ACHN (cell line): ENCODE measurements at places on chromosomes 11 and 22.

DNA sequence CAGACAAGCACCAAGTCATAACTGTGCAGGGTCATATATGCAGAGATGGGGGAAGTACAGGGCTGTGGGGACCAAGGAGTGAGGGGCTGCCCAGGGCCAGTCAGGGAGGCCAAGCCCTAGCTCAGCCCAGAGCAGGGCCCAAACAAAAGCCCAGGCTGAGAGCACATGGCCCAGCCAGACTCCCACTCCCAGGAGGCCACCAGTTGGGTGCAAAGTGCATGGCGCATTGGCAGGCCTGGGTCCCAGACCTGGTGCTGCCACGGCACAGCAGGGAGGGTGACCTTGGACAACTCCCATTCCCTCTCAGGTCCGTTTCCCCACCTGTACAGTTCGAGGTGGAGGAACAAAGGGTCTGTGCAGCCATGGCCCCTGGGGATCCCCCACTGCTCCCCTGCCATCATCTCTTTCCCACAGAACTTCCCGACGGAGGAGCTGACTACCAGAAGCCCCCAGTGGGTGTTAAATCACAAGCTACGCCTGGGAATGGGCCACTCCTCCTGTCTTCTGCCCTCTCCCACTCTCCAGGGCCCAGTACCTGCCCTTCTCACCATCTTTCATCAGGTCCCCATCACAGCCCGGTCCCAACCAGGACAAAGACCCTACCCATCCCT, 608 bp downstream of the NIPSNAP1 start:
- no peak for DNase-seq

DNA sequence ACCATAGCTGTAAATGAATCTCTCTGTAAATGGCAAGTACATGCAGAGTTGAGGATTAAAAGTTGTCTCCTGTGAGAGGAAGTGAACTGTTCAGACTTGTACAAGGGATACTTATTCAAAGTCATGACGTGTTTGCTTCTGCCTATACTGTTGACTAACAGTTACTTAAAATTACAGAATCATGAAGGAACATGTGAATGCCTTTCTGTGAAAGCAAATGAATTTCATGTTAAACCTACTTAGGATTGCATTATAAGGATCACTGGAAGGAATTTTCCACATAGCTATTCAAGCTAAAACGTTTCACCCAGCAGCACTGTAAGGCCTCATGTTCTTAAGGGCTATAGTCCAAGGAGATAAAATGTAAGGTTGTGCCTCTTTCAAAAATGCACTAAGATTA, 93.4 kb upstream of the BIRC3 start:
- no peak for DNase-seq

DNA sequence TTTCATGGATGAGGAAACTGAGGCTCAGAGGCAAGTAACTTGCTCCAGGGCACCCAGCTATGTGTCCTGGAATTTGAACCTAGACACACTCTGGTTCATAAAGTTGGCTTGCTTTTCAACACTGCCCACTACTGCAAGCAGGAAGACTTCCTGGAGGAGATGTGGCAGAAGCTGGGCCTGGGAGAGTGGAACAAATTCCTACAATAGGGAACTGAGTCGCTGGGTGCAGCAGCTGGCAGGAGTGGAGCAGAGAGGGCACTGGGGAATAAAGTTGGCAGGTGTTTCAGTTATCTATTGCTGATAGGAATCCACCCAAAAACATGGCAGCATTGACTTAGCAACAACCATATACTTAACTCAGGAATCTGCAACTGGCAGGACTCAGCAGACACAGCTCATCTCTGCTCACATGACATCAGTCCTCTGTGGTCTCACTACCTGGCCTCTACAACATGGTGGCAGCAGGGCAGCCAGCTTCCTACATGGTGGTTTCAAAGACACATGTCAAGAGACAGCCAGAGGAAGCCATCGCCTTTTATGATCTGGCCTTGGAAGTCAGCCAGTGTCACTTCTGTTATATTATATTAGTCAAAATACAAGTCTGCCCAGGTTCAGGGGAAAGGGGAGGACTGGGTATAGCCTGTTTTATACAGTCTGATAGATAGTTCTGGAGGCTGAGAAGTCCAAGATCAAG, 10.6 kb upstream of the CARD10 start:
- no peak for DNase-seq

GRCh38 chr11:103792981-103793468, 243.4 kb upstream of the DDI1 start:
- no peak for DNase-seq

DNA sequence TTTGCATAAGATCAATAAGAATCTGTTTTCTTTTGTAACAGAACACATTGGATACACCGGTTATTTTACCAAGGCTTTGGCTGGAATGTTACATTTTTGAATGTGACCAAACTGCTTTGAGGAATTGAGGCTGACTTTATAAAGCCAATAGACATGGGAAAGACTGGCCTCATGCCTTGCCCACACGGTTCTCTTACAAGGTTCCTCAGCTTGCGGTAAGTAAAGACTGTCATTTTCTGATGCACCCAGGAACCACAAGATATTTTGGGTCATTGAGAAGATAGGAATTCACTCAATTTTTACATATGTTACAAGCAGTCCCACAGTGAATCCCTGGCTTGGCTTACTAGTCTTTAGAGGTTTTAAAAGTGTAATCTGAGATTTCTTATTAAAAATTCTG, 23.9 kb downstream of the OR10A6 start:
- DNase-seq: no peak

DNA sequence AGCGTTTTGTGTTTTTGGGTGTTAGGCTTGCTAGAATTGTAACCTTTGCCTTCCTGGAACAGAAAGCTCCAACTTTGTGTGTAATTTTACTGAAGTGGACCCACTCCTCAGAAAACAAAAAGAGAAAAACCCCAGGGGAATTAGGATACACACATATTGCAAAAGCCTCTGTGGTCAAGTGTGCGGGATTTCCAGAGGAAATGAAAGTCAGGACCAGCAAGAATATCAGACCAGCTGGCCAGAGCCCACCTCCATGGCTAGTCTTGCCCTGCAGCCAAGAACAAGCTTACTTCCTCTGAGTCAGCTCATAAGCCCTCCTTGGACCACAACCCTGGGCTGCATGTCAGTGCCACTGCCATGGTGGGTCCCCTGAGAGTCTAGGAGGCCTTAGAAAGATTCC, 37.0 kb upstream of the FTH1 start:
- no peak for DNase-seq

DNA sequence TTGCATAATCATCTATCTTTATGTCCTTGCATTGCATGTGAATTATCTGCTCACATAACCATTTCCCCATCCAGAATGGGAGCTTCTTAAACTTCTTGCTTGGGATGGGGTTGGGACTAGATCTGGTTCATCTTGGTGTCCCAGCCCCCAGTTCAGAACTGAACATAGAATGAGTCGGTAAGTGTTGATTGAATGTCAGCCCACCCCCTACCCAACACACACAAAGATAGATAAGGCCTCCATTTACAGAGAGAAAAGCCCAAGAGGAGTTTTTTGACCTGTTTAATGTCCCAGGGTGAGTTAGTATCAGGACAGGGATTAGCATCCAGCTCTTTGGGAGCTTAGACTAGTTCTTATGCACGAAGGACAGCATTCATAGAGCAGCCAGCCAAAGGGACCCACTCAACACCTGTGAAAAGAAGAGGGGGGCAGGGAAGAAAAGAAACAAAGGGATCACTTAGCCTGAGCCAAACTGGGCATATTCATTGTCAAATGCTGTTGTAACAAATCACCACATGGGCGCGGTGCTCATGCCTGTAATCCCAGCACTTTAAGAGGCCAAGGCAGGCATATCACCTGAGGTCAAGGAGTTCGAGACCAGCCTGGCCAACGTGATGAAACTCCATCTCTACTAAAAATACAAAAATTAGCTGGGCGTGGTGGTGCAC, 57.4 kb downstream of the CHRDL2 start:
- no peak for DNase-seq

DNA sequence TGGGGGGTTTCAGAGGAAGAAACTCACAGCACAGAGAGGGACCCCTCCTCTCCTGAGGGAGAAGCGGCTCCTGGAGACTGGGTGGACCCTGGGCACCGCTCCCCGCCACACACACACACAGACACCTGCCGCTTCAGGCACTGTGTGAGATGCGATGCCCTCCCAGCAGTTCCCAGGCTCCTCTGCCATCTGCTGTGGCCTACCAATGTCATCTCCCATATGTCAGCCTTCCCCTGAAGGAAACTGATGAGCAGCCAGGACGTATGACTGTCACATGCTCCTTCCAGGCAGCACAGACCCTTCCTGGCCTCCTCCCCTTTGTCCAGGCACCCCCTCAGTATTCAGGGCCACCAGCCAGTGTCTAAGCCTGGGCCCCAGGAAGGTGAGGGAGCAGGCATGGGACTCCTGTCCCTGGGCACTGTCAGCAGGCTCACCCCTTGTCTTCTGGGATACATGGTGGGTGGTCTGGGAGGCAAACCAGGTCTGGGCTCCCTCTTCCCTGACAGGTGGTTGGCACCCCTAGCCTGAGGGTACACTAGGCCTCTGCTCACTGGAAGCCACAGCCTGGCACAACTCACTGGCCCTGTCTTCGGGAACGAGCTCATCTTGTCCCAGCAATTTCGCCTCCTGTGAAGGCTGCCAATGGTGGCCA, 11.8 kb upstream of the BCR start:
- no peak for DNase-seq
